Choroid plexus epithelial cell (primary cell): ENCODE measurements at places on chromosomes 1 and 21.

DNA sequence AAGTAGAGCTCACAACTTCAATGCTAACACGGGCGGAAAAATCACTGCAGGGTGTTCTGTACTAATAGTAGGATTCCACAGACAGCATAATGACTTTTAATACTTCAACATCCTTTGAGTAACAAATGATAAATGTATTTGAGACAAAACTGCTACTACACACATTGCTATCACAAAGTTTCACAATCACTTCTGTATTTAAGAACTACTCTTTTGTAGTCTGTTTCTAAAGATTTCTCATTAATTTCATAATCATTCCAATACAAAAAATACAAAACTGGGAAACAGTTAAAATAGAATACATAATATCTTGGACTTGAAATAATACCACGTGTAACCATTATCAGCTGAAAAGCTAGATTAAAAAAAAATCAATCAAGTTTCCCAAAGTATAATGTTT, 2.7 kb downstream of the HMGN1 start:
- no peak for DNase-seq

- no peak for DNase-seq
Observed at GRCh38 chr1:226680653-226681052, 58.4 kb downstream of the ITPKB start.

- DNase-seq: peak; percentile 41
Observed at GRCh38 chr1:51234721-51235425, 1.2 kb upstream of the RNF11 start.

GRCh38 chr1:165383599-165384405, 27.3 kb upstream of the LMX1A start:
- DNase-seq: no peak

DNA sequence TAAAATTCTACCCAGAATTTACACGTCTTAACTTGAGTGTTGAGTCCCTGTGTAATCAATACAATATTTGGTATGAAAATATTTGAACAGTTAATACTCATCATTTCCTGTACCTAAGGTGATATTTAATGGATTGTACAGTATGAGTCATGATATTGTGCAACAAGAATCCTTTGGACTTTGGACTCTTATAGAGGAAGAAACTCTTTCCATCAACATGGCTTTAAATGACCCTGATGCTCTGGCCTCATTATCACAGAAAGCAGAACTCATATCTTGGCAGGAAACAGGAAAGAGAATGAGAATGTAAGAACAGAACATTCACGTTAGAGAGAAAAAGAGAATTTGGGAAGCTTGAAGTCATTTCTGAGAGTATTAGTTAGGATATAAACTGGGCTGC, 168.8 kb upstream of the B3GALT2 start:
- DNase-seq: peak; percentile 44

- no peak for DNase-seq
Observed at GRCh38 chr1:22329148-22329515, 122.5 kb upstream of the ZBTB40 start.

DNA sequence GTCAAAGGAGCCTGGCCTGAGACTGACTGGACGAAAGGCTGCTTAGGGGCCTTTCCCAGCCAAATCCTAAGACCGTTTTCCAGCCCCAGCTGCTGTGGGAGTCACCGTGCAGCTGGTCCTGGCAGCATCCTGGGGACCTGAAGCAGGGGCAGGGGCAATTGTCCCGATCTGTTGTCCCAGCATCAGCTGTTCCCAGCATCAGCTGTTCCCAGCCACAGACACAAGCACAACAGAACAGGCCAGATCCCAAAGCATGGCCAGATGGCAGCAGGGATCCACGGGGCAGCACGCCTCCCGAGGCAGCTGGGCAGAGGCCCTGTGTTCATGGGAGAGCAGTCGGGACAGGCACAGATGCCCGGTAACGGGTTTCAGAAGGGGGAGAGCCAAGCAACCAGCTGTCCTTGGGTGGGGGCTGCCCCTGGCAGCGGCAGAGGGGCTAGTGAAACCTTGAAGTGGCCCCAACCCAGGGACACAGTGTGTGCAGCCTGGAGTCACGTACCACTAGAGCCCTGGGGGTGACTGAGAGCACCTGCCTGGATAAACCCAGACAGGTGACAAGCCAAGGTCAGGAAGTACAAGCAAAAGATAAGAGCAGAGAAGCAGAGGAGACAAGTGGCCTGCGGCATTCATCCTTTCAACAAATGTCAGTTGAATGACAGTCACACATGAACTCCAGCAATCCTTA, 13.3 kb downstream of the CELA2B start:
- DNase-seq: no peak

GRCh38 chr1:56188221-56188620, 391.1 kb downstream of the PLPP3 start:
- DNase-seq: no peak

- no peak for DNase-seq
Observed at GRCh38 chr1:239011382-239011781, 375.0 kb upstream of the CHRM3 start.

GRCh38 chr1:33296082-33296458, 24.8 kb downstream of the A3GALT2 start:
- DNase-seq: no peak

GRCh38 chr21:34199121-34199910, 125.9 kb downstream of the MRPS6 start:
- peak; percentile 66 for DNase-seq

- DNase-seq: peak; percentile 88
Observed at GRCh38 chr1:199551967-199552565, 475.4 kb upstream of the NR5A2 start.

DNA sequence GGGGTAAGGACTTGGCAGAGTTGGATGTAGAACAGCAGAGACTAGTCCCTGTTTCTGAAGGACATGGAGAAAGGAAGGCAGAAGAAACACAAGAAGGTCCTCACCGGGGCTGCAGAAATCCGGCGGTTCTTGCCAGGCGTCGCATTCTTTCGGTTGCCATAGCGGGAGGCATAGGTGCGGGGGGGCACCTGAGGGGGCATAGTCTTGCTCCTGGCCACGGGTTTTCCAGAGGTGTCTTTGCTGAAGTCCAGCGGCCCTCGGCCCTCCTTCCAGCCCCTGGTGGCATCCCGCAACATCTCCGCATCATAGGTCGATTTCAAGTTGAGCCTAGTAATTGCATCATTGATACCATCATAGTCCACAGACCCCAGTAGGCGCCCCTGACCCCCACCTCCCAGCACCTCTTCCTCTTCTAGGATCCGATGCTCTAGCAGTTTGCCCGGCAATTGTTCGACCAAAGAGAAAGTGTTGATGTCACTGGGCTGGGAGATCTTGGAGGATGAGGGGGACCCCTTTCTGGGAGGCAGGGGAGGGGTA, 25.8 kb downstream of the PIK3C2B start:
- DNase-seq: no peak

GRCh38 chr1:19893687-19894086, 11.5 kb downstream of the OTUD3 start:
- no peak for DNase-seq

DNA sequence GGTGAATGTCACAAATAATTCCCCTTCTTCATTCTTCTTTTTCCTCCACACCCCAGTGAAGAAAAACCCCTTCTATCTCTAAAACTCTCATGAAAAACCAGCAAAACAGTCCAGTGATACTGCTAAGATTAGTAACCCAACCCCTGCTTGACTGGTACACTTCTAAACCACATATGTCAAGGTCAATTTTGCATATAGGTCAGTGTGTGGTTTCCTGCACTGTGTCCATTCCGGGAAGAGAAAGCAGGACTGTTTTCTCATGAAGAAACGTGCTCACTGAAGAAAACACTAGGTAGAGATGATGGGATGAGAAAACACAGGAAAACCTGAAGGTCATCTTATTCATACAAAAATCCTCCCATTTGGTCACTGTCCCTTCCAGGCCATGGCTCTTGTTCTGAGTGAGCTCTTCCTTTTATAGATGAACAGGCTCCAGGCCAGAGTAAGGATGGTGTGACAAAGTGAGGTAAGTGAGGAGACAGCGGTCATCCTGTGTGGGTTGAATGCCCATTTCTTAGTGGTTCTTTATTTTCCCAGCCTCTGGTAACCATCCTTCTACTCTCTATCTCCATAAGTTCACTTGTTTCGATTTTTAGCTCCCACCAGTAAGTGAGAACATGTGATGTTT, 122.7 kb downstream of the FASLG start:
- peak; percentile 91 for DNase-seq

DNA sequence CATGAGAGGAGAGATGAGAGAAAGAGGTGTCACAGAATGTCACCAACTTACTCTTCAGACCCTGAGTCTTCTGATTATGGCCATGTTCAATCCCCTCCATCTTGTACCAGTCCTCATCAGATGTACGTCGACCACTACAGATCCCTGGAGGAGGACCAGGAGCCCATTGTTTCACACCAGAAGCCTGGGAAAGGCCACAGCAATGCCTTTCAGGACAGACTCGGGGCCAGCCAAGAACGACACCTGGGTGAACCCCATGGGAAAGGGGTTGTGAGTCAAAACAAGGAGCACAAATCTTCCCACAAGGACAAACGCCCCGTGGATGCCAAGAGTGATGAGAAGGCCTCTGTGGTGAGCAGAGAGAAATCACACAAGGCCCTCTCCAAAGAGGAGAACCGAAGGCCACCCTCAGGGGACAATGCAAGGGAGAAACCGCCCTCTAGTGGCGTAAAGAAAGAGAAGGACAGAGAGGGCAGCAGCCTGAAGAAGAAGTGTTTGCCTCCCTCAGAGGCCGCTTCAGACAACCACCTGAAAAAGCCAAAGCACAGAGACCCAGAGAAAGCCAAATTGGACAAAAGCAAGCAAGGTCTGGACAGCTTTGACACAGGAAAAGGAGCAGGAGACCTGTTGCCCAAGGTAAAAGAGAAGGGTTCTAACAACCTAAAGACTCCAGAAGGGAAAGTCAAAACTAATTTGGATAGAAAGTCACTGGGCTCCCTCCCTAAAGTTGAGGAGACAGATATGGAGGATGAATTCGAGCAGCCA, 8.0 kb downstream of the ELOA start:
- DNase-seq: peak; percentile 80

DNA sequence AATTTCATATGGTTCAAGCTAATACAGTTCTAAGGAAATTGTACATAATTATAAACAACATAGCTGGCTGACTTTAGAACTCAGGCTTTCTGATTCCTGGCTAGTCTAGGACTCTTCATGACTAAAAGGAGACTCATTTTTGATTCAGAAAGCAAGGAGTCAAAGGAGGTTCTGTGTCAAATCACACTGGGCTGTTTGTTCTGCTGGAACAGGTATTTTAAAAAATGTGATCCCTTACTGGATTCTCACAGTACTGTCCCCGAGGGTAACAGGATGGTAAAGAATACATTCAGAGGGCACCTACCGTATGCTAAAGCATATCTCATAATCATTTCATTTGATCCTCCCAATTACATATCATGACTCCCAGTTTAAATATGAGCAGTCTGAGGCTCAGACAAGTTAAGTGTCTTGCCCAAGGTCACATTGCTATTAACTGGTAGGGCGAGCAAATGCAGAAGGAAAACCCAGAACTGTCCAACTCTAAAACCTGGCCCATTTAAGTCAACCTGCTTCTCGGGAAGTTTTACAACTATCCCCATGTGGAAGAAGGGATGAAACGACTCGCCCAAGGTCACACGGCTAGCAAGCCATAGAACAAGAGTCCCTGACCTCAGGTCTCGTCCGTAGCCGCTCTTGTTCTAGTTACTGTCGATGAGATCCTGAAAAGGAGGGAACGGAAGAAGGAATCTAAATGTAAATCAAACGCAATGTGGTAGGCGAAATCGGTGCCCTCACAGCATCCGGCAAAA, 675 bp downstream of the MYSM1 start:
- peak; percentile 26 for DNase-seq

GRCh38 chr1:48532976-48533375, 61.0 kb upstream of the SPATA6 start:
- DNase-seq: no peak

- no peak for DNase-seq
Observed at GRCh38 chr1:41475859-41476567, 8.5 kb downstream of the EDN2 start.

GRCh38 chr1:114428083-114428754, 82.8 kb downstream of the TRIM33 start:
- DNase-seq: peak; percentile 53

GRCh38 chr1:23167353-23168078, 1.1 kb downstream of the LUZP1 start:
- peak; percentile 97 for DNase-seq

DNA sequence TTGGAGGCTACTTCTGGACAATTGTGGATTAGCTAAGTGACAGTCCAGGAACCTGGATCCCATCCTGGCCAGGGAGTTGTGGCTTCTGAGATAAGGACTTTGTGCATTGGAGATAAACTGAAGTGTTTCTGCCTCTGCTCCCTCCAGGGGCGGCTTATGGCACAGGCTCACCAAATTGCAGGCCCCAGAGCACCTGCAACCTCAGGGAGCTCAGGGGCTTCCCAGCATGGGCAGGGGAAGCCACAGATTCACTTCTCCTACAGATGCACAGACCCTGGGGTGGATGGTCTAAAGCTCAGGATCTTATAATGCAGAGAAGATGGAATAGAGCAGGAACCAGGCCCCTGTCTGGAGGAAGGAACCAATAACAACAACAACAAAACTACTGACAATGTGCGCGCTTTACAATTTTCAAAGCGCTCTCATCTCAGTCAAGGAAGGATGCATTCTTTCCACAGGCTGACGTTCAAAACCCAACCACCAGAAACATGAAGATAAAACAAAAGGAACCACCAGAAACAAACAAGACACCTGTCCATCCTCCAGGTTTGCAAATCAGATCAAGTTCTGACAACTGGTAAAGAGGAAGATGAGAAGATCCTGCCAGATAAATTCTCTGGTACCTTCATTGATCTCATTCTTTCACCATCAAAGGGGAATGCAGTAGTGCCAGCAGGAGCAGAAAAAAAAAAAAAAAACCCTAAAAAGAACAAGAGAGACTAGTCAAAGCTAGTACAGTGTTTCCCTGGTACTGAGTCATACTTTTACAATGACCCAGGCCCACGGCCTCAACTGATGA, 121.0 kb upstream of the IRF2BP2 start:
- DNase-seq: peak; percentile 63

GRCh38 chr1:109803901-109804331, 40.2 kb upstream of the EPS8L3 start:
- no peak for DNase-seq

- DNase-seq: peak; percentile 60
Observed at GRCh38 chr1:185846672-185847444, 112.7 kb downstream of the HMCN1 start.

GRCh38 chr1:107572674-107573211, 392.2 kb downstream of the VAV3 start:
- DNase-seq: peak; percentile 54

GRCh38 chr1:52707927-52708655, 9.9 kb upstream of the COA7 start:
- peak; percentile 33 for DNase-seq

- no peak for DNase-seq
Observed at GRCh38 chr1:175188936-175189335, 3.6 kb downstream of the KIAA0040 start.

GRCh38 chr1:164565357-164565756, 6.4 kb downstream of the PBX1 start:
- no peak for DNase-seq
